HS-27A (cell line): ENCODE measurements at places on chromosomes 16 and 17.
A peak's percentile ranks its signal among the peaks of the same experiment; 100 is the strongest.

GRCh38 chr17:77577491-77577890, 381.0 kb upstream of the TNRC6C start:
- no peak for DNase-seq

- DNase-seq: no peak
Measured at GRCh38 chr17:40068129-40068581, 5.4 kb downstream of the THRA start.

- DNase-seq: no peak
Measured at GRCh38 chr17:42277342-42277712, 1.1 kb upstream of the STAT5B start.

DNA sequence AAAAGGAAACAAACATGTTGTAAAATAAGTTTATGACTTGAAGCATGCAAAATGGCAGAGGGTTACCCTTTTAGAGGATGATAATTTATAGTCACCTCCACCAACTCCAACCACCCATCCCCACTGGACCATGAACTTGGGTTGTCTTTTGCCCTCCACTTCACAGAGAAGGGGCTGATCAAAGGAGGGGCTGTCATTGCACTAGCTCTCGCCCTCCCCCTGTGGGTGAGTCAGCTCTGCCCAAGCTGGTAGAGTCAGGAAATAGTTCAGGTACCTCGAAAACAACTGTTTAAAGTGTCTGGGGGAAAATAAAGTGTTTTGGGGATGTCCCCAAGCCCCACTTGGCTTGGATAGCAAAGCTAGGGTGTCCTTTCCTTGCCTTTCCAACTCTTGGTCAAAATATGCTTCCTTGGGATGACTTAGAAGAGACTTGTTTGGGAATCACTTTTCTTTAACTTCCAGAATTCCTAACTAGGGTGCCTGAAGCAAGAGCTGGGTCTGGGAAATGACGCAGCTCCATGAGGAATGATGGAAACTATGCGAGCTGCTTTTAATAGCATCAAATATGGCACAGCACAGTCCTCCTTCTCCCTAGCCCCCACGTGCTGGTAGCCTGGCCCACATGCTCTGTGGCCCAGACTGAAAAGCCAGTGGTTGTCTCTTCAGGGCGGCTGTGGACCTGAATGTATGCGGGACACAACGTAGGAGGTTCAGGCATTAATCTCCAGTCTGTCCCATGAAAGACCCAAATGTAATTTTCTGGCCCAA, 40.7 kb downstream of the TBX4 start:
- DNase-seq: no peak

DNA sequence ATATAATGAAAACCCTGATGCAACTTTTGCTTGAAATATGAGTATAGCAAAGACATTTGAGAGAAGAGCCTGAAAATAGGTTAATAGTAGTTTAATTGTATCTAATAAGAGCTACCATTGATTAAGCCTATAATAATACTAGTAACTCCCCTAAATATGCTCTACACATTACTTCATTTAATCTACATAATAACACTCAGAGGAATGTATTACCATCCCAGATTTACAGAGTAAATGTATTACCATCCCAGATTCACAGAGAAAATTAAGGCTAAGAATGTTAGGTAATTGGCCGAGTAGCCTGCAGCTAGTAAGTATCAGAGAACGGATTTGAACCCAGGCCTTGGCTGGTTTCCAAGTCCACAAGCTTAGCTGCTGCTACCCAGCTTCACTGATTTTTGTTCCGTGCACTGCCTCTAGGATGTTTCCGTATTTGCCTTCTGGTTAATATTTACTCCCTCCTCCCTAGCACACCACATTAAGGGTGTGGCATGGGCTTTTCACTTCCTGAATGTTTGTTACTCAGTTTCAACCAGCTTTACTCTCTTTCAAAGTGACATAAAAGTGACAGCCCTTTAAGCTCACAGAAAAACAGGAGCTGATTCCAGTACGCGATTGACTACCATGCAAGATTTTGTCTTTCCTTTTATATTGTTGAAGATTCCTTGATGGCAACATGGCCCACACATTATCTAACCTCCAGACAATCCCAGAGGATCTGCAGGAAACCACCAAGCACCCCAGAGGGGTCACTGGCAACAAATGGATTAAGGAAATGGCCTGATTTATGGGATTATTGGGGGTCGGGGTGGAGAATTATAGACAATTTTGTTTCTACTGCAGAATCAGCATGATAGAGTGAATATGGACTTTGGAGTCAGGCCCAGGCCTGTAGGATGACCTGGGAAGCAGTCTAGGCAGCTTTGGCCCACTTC, 26.7 kb upstream of the TOX3 start:
- no peak for DNase-seq

DNA sequence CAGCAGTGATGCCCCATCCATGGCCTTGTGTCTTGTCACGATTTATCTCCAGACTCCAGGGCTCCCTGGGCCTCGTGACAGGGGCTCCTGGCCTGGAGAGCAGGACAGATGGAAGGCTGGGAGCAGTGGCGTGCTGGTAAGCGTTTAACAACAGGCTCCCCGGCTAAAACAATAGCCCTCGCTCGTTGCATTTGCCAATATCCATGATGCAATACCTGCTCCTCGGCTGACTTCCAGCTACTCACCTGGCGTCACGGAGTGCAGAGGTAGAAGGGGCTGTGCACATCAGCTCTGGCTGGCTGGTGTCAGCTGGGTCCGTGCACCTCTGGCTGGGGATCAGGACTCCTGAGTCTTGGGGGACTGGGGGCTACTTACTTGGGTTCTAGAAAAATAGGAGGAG, 1.5 kb upstream of the BICDL2 start:
- DNase-seq: no peak

DNA sequence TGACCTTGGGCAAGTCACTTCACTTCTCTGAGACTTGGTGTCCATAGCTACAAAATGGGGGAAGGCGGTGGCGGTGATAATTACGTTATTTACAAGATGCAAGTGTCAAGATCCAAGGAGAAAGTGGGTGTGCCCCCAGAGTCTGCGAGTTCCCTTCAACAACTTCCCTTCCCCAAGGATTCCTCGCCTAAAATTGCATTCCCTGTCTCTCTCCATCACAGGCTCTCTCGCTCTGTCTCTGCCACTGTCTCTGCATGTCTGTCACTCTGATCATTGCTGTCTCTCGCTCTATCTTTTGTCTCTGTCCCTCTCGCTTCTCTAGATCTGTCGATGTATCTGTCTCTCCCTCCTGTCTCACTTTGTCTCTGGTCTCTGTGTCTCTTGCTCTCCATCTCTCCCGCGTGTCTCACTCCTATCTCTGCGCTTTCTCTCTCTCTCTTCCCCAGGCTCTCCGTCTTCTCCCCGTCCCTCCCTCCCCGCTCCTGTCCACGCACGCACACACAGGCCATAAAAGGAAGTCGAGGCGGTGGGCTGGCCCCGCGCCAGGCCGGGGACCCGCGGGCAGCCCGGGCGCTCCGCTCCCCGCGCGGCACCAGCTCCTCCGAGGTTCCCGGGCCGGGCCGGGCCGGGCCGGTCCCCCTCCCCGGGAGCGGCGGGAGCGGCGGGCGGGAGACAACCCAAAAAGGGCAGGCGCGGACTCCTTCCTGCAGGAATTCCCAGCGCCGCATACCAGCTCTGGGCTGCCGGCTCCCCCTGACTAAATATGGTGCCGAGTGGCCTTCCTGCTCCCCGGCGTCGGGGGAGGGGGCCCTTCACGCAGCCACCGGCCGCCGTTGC, 1.1 kb upstream of the MYH11 start:
- DNase-seq: peak; percentile 14

DNA sequence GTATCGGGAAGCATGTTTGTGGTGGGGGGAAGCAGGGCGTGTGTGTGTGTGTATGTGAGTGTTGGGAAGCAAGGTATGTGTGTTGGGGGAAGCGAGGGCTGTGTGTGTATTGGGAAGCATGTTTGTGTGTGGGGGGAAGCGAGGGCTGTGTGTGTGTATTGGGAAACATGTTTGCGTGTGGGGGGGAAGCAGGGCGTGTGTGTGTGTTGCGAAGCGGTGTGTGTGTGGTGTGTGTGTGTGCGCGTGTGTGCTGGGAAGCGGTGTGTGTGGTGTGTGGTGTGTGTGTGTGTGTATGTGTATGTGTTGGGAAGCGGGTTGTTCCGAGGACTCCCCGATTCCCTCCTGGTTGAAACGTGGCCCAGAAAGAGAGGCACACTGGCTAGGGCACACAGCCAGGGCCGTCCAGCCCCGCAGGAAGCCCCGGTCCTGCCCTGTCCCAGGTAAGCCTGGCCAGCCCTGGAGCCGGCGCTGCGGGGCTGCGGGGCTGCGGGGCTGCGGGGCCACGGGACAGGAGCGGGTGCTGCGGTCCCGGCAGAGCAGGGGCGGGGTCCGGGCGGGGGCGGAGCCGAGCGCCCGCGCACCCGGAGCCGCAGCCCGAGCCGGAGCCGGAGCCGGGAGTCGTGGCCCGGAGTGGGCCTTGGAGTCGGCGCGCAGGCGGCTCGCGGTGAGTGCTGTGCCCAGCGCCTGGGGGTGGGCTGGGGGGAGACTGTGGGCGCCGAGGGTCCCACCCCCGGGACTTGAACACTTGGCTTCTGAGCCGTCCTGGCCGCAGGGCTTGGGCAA, at the start of gene NOD2:
Gene NOD2, plus strand, starts transcription at position 608 of the 783 bp plus-strand sequence. CDS start 5,890 bp downstream, outside the sequence.
- no peak for DNase-seq

DNA sequence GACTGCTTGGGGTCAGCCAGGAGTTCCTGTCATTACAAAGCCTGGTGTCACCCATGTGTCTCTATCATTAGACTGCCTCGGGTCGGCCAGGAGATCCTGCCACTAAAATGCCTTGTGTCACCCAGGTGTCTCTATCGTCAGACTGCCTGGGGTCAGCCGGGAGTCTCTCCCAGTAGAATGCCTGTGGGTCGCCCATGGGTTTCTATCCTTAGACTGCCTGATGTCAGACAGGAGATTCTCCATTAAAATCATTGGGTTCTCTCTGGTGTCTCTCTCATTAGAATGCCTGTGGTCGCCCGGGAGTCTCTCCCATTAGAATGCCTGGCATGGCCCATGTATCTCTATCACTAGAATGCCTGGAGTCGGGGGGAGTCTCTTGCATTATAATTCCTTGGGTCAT, 2231.0 kb downstream of the TP53TG3F start:
- no peak for DNase-seq

GRCh38 chr16:72371307-72372086, 199.5 kb upstream of the PMFBP1 start:
- no peak for DNase-seq

- no peak for DNase-seq
Measured at GRCh38 chr17:38550661-38551060, 55.1 kb downstream of the SRCIN1 start.

- DNase-seq: no peak
Measured at GRCh38 chr17:48102043-48102750, 919 bp upstream of the CBX1 start.

DNA sequence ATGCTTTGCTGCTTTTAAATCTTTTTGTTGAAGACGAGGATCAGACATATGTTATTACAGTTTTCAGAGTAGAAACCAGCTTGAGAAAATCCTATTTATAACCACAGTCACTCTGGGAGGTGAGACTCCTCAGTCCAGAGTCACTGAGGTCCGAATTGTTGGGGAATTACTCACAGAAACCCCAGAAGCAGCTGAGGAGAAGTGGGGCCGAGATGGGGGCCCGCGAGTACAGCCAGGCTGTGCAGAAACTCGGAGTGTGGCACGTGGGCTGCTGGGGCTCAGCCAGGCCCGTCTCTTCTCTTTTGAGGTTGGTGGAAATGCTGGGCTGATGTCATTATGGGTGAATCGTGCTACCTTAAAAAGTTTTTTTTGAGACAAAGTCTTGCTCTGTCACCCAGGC, 14.4 kb upstream of the GNG13 start:
- DNase-seq: peak; percentile 59

DNA sequence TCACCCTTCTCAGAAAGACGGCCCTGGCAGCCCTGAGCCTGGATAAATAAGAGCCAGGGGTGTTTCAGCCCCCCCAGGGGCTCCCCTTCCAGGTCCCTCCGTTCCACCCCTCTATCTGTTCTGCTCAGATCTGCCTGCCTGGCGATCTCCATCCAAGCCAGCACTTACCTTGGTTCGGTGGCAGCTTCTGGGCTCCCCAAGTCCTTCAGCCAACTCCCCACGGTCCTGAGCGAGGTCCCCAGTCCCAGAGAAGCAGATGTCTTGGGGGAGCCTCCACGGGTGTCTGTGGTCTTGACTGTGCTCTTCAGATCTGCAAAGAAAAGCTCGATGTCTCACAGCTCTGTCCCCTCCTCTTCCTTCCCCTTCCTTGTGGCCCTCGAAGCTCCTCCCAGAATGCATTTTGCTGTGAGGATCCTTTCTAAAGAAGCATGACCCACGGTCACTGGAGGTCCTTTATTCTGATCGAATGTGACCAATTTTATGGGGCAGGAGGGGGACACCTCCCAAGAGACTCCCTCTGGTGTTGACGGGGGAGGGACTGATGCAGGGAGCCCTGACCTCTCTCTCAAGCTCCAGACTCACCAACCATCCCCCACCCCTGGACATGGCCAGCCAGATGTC, at the start of gene PIK3R6:
Gene PIK3R6, minus strand, starts transcription at position 314 of the 621 bp plus-strand sequence. CDS start 17,880 bp downstream, outside the sequence.
- DNase-seq: no peak

GRCh38 chr17:79738643-79739042, 7.9 kb downstream of the ENPP7 start:
- DNase-seq: no peak

- DNase-seq: no peak
Measured at GRCh38 chr16:54506741-54507500, 220.3 kb upstream of the IRX3 start.

DNA sequence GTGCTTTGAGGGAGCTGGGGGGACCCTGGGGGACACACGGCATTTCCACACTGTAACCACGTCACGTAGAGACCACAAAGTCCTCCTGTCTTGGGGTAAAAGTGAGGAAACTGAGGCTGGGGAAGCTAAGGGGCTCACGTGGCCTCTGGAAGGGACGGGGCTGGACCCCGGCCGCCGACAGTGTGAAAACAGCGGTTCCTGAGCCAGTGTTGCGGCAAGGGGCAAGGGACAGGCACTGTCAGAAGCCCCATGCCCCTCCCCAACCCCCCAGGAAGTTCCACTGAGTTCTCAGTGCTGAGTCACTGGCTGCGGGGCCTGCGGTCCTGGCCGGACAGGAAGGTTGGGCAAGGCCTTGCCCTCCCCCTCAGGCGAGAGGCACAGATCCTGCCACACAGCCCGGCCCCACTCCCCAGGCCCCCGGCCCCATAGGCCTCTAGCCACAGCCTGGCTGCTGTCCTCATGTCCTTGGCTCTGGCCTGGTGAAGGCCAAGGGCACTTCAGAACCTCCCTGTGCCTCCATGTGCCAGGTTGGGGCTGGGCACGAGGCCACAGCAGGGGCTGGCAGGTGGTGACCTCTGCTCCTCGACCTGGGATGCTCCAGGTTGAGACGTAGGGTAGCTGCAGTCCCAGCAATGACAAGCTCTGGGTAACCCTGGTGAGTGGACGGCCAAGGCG, 5.0 kb upstream of the CCDC57 start:
- peak; percentile 66 for DNase-seq

- no peak for DNase-seq
Measured at GRCh38 chr17:40062329-40063186, at the start of gene THRA. Gene THRA, plus strand, starts transcription at chr17:40062965. Its CDS starts 11,524 bp downstream, at chr17:40074489.

- no peak for DNase-seq
Measured at GRCh38 chr16:60077861-60078260, 1343.7 kb upstream of the GOT2 start.

DNA sequence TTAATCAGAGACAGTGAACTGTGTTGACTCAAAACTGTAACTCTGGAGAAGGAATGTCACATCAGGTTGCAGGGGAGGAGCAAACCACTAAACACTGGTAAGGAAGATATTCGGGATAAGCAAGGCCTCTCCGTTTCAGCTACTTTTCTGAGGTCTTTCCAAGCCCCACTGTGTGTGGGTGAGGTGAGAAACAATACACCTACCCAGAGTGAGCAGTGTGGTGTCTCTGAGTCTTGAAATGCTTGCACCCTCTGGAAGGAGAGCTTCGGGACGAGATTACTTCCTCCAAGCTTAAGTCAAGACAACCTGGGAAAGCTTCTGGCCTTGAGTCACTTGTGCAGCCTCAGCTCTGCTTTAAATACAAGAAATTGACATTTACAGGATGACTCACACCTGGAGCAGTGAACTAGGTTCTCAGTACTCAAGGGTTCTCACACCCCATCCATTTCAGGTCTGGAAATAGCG, 2.5 kb upstream of the MAP3K14 start:
- DNase-seq: no peak
